ENCODE measurements at places on chromosomes 1 and 21. TPM values are rescaled to one million over a fixed set of nuclear protein-coding genes. Genes with fewer than 3 reads are reported as not detected.
A peak's percentile ranks its signal among the peaks of the same experiment; 100 is the strongest.

DNA sequence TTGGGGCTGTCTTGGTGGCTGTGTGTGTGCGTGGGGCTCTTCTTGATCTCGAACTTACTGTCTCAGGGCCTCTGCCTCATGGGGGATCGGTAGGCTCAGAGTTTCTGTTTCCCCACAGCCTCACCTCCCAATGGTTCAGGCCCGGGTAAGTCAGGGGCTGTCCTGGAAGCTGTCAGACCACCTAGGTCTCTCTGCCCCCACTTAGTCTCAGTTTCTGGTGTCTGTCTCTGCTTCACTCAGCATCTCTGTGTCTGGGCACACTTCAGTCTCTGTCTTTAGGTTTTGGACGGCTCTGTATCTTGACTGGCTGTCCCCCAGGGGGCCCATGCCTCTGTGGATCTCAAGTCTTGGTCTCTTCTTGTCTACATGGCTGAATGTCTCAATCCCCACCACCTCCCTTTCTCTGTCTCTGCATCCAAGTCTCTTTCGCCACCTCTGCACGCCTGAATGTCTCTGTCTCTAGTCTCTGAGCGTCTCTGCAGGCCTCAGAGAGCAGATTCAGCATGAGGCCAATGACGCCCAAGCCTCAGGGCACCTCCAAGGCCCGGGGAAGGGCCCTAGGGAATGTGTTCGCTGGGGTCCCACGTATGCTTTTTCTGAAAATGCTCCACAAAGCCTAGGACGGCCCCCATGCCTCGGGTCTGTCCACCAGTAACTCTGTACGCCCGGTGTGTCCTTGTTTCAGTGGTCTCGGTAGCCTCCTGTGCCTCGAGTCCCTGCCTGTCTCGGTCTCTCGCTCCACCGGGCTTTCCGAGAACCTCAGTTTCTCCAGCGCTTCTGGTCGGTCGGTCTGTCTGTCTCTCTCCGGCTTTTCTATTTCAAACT, 818 bp downstream of the FHL3 start:
- DNase-seq, result no peak

- DNase-seq, result no peak
Measured at GRCh38 chr1:111768023-111768422, 12.3 kb downstream of the DDX20 start.

DNA sequence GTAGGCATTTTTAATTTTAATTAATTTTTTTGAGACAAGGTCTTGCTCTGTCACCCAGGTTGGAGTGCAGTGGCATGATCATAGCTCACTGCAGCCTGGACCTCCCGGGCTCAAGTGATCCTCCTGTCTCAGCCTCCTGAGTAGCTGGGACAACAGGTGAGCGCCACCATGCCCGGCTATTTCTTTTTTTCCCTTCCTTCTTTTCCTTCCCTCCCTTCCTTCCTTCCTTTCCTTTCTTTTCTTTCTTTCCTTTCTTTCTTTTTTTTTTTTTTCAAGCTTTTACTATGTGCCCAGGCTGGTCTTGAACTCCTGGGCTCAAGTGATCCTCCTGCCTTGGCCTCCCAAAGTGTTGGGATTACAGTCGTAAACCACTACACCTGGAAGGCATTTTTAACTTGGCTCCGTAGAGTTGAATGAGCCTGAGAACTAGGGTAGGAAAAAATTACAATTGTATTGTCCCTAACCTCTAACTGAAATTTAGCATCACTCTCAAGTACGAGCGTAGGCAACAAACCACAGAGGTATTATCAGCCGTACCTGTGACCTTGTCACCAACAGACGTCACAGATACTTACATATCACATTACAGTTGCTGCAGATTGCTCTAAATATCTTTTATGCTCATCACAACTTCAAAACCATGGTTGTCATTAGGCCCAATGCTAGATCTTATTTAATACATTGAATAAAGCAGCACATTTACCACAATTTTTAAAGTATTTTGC, 8.0 kb downstream of the RUNX3 start:
- no peak for DNase-seq

GRCh38 chr1:104780470-104781078, 1030.9 kb downstream of the AMY1C start:
- peak; percentile 22 for DNase-seq

DNA sequence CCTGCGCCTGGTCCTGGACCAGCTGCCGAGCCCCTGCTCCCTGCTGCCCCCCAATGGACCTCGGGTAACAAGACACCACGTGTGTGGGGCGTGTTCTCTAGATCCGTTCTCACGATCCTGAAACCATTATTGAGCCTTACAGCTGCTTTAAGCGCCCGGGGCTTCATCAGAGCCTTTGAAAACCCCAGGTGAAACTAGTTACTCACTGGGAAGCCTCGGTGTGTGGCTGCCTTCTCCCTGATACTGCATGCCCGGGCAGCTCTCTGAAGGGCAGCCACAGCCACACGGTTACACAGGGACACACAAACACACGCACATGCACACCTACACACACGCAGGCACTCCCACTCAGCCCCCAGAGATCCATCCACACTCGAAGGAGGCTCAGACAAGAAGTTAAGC, 5.3 kb downstream of the HES2 start:
- DNase-seq, result no peak

SRSF11 gene
- 553 TPM for polyA plus RNA-seq

NUP210L gene
- 0.17 TPM for polyA plus RNA-seq

Measured in left kidney (tissue), 8 donors.